ENCODE measurements at places on chromosomes 5 and 9. TPM values are rescaled to one million over a fixed set of nuclear protein-coding genes. Genes with fewer than 3 reads are reported as not detected.

SYK gene
- total RNA-seq: not detected

AIF1L gene
- total RNA-seq: under 0.01 TPM

CDH9 gene
- not detected for total RNA-seq

LRRC19 gene
- total RNA-seq: under 0.01 TPM

SPINK6 gene
- total RNA-seq: not detected

SLC46A2 gene
- total RNA-seq: under 0.01 TPM

PCDHGC3 gene
- 91.3 TPM for total RNA-seq

GFPT2 gene
- 30.4 TPM for total RNA-seq

SLC6A3 gene
- total RNA-seq: not detected

PIGO gene
- 15.0 TPM for total RNA-seq

NR2F1 gene
- total RNA-seq: 10.6 TPM

PCDHB14 gene
- 2.7 TPM for total RNA-seq

LCN2 gene
- not detected for total RNA-seq

TLX3 gene
- not detected for total RNA-seq

SH3RF2 gene
- 4.0 TPM for total RNA-seq

TAF11L7 gene
- not detected for total RNA-seq

CAMK4 gene
- 0.72 TPM for total RNA-seq

IRX2 gene
- total RNA-seq: 5.3 TPM

EGFL7 gene
- 3.3 TPM for total RNA-seq

PRXL2C gene
- 30.8 TPM for total RNA-seq

SUB1 gene
- total RNA-seq: 101 TPM

ARSK gene
- total RNA-seq: 13.0 TPM

RALGDS gene
- total RNA-seq: 12.7 TPM

WNK2 gene
- total RNA-seq: not detected

PCDHA5 gene
- under 0.01 TPM for total RNA-seq

LHX6 gene
- total RNA-seq: not detected

RETREG1 gene
- 8.3 TPM for total RNA-seq

GPR151 gene
- total RNA-seq: not detected

TTC1 gene
- 43.9 TPM for total RNA-seq

PTGES gene
- 70.9 TPM for total RNA-seq

SLC45A2 gene
- total RNA-seq: 0.59 TPM

MARCOL gene
- total RNA-seq: not detected

PIP5KL1 gene
- 3.5 TPM for total RNA-seq

MPDZ gene
- 58.3 TPM for total RNA-seq

CNTRL gene
- total RNA-seq: 7.1 TPM

CTNND2 gene
- not detected for total RNA-seq

PRSS3 gene
- 3.5 TPM for total RNA-seq

PTGER4 gene
- 10.6 TPM for total RNA-seq

JAK2 gene
- total RNA-seq: 23.3 TPM

SCGB3A2 gene
- not detected for total RNA-seq

OCLN gene
- total RNA-seq: 6.2 TPM

FOXD4L4 gene
- total RNA-seq: under 0.01 TPM

LHX2 gene
- not detected for total RNA-seq

PAEP gene
- not detected for total RNA-seq

CKMT2 gene
- 1.4 TPM for total RNA-seq

BSPRY gene
- not detected for total RNA-seq

CDC14B gene
- 44.2 TPM for total RNA-seq

IL3 gene
- total RNA-seq: not detected

F2RL2 gene
- total RNA-seq: 1.5 TPM

C7 gene
- 0.88 TPM for total RNA-seq

VDAC1 gene
- total RNA-seq: 264 TPM

SAXO1 gene
- total RNA-seq: under 0.01 TPM

OTP gene
- total RNA-seq: under 0.01 TPM
